AG09319 (cell line): ENCODE measurements at places on chromosomes 1 and 21.
A peak's percentile ranks its signal among the peaks of the same experiment; 100 is the strongest.

DNA sequence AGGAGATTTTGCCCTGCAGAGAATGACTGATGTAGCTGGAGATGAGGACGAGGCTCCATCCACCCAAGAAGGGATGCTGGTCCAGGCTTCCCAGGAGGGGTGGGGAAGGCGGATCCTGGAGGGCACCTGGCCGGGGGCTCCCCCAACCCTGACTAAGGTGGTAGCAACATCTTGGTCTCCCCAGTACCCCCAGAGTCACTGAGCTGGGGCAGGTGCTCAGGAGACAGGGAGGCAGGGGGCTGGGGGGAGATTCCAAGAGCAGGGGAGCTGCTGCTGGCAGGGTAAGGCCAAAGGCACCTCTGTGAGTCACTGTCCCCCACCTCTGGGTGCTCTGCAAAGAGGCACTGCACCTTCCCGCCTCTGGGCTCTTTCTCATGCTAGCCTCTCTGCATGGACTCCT lies 24.0 kb downstream of the CDCA8 start:
- no peak for DNase-seq

GRCh38 chr1:226764533-226764932 lies 25.5 kb upstream of the ITPKB start:
- no peak for DNase-seq

GRCh38 chr1:156709757-156710489 lies 4.5 kb upstream of the CRABP2 start:
- DNase-seq, result no peak

DNA sequence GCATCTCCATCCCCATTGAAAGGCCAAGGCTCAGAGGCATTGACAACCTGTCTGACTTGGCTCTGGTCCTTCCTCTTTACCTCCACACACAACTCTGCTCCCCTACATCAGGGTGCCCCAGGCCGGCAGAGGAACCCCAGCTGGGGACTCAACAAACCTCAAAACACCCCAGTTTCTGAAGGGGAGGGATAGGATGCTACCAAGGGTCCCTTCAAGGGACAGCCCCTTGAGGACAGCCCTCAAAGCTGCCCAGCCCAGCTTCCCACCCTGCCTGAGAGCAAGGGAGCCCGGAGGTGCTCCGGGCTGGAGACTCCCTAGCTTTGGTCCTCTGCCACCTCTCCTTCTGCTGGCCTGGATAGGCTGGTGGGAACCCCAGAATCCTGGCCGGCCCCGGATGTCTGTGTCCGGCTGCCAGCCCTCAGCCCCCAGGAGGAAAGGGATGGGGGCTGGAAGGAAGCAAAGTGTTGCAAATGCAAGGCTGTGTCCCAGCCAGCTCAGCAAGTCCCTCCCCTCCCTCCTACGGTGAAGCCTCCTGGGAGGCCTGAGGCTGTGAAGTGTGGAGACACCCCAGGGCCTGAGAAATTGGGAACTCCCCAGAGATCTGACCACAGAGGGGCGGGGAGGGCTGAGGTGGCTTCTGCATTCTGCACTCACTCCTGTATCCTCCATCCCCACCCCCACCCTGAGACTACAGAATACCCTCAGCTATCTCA lies 1.1 kb upstream of the MARCKSL1 start:
- no peak for DNase-seq

- no peak for DNase-seq
Observed at GRCh38 chr21:29025328-29025713, 853 bp downstream of the USP16 start.

DNA sequence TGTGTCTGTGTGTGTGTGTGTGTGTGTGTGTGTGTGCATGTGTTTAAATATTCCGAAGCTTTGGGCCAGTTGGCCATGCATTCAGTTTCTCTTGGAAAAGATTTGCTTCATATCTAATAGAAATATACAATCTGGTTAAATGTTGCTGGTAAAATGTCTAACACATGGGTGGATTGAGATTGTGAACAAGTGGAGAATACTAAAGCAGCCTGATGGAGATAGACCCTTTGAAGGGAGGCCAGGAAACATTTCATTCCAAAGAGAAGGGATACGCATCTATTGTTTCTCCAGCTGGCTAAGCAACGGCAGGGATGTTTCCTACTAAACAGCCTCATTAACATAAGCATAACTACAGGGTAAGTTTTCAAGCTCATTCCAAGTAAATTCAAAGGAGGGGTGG lies 257.5 kb upstream of the PTBP2 start:
- DNase-seq, result no peak

GRCh38 chr1:231750818-231751362 lies 124.3 kb downstream of the DISC1 start:
- no peak for DNase-seq

DNA sequence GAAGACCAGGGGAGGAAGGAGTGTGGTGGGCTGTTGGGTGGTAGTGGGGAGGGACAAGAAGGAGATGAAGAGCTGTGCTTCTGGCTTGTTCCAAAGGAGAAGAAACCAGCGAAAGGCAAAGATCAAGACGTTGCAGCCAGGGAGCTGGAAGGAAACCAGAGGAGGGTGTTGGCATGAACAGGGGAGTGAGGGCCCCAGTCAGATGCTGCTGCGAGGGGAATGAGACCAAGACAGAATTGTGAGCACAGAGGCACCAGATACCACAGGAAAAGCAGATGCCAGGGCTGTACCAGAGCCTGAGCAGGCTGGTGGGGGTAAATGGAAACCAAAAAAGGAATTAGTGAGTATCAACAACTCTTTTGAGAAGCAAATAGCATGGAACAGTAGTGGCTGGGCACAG lies 6.0 kb downstream of the LAD1 start:
- no peak for DNase-seq

- no peak for DNase-seq
Observed at GRCh38 chr1:25936947-25937346, 30.7 kb upstream of the STMN1 start.

DNA sequence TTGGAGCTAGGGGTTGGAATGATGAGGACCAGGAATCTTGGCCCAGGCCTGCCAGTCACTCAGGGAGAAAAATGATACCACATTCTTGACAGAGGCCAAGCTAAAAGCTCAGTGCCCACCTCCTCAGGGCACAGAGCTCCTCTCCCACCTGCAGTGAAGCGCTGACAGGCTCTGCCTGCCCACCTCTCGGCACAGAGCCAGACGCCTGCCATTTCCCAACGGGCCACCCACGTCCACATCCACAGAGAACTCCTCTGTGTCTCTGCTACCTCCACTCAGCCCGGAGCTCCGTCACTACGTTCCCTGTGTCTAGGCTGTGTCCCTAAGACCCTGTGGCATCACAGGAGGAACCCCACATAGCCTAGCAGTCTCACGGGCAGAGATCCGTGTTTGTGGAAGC lies 60.8 kb downstream of the MRPL37 start:
- no peak for DNase-seq

- no peak for DNase-seq
Observed at GRCh38 chr1:92037400-92037799, 7.6 kb downstream of the EPHX4 start.

- no peak for DNase-seq
Observed at GRCh38 chr1:2493691-2494322, 17.7 kb downstream of the PLCH2 start.

DNA sequence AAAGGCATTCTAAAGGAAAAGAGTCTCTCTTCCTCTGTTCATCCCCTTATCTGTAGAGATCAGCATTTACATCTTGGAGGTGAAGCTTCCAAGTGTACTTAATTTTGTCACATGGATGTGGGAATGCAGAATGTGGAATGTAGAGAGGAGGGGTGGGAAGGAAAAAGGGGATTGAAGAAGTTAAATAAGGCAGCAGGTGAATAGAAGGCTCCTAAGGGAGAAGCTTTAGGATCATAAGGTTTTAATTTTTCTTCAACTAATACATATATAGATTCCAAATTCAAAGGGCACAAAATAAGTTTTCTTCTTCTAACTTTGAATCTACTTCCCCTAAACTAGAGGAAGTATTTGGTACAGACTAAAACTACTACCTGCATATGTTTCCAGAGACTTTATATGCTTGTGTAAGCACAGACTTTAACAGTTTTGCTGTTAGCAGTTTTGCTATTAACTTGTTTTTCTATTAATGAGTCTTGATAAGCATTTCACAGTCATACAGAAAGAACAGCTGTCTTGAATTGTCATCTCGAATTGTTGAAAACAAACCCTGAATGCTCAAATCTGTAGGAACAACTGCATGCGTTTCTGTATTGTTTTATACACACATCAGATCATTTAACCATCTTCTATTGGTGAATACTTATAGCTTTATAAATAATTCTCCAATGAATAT lies 12.7 kb downstream of the TENT5C start:
- no peak for DNase-seq

DNA sequence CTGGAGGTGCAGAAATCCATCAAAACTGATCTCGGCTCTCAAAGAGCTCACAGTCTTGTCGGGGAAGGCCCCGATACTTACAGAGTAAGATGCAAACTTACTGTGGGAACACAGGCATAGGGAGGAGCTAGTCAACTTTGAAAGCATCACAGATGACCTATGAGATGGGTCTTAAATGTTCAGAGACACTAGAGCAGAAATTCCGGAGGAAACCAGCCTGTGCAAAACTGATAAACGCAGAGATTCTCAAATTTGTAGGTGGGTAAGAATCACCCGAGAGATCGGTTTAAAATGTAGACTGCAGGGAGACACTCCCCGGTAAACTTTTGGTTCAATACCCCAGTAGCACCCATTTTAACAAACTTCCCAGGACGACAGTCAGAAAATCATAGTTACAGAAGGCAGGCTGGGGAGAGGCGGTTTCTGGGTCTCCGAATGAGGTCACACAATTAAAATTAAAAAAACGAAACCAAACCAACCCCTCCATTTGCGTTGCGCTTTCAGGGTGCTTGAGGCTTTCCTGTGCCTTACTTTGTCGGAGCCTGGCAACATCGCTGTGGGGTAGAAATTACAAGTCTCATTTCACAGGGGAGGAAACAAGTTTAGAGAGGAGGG lies 755 bp upstream of the THRAP3 start:
- DNase-seq, result no peak

DNA sequence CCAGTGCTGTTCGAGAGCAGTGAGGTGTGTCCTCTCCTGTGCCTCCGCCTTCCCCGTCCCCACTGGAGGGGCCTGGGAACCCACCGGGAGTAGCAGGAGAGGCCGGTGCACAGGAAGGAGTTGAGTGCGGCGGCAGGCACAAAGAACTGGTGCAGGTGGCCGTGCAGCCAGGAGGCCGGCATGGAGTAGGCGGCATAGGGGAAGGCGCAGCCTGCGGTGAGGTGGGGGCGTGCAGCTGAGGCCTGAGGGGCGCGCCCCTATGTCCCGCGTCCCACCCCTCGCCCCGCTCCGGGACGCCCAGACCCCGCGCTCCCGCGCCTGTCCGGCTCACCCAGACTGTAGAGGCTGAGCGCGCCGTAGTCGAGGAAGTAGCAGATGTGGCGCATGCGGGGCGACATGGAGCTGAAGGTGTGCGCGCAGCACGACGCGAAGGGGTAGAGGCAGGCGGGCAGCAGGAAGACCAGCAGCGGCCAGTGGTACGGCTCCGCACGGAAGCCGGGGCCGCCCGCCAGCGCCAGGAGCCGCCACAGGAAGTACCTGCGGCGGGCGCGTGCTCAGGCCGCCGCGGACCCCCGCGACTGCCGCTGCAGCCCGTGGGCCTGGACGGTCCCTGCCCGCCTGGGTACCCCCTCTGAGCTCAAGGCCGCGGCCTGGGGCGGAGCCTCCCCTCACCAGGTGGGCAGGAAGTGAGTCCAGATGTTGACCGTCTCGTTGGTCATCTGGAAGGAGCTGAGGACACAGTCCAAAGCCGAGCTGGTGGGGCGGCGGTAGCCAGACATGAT lies 2.2 kb downstream of the PAQR6 start:
- DNase-seq, result no peak

- DNase-seq, result peak; percentile 16
Observed at GRCh38 chr1:86704972-86705664, 742 bp downstream of the SH3GLB1 start.

DNA sequence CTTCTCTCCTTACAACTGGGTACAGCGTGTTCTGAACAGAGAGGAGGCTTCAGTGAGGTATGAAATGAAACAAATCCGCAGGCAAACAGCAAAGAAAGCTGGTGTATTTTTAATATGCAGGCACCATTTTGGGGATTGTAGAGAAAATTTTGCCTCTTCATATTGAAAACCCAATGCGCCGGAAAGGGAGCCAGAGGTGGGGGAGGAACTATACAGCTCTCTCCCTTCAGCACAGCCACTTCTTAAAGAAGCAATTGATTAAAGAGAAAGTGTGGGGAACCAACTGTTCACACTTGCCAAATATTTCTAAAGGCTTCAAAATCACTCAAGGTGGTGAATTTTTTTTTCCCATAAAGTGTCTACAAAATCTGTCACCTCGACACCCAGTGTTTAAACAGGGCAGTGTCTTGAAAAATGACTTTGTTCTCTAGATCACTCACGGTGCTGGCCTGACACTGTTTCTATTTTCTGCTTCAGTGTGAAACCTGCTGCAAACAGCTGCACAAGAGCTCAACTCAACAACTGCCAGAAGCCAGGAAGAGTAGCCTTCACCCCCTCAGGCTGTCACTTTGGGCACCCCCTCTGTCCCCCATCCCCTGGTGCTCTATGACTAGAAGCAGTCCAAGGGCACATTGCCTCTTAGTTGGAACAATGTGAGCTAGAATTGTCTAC lies 123.8 kb upstream of the CTTNBP2NL start:
- no peak for DNase-seq

DNA sequence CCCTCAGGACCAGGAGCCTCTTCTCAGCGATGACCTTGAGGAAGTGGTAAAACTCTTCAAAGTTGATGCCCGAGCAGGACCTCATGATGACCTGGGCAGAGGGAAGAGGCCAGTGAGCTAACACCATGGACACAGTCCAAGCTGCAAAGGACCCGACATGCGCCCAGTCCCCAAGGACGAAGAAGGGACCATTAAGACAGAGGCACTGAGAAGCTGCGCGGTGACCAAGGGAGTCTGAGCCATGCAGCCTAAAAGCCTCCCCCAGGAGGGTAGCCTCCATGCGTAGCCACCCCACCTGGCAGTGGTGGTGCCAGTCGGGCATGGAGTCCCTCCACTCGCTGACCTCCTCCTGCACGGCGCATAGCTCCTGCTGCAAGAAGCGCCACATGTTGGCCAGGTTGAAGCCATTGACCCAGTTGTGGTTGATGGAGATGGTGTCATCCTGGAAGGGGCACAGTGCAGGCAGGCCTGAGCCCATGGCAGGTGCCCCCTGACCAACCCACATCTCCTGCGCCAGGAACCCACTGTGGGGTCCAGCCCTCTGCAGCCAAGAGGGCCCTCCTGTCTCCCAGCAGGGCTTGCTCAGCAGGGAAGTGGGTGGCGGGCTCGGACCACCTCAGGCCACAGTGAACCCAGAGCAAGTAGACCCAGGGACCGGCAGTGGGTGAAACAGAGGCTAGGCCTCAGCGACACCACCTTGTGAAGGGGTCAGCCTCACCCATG lies 2.4 kb downstream of the JMJD4 start:
- no peak for DNase-seq

DNA sequence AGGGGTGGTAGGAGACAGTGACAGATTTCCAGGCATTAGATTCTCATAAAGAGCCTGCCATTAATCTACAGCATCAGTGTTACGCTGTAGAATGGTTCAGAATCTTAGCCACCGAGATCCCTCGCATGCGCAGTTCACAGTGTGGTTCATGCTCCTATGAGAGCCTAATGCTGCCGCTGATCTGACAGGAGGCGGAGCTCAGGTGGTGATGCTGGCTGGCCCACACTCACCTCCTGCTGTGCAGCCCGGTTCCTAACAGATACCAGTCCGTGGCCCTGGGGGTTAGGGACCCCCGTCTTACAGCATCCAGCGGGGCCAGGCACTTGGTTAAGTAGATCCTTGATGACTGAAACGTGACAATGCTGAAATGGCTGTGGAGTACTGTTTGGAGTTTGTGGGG lies 163.6 kb upstream of the C1orf21 start:
- DNase-seq, result no peak

GRCh38 chr1:28160782-28161266 lies 15.7 kb downstream of the PTAFR start:
- DNase-seq, result peak; percentile 52

- no peak for DNase-seq
Observed at GRCh38 chr1:200258447-200259375, 151.1 kb downstream of the ZNF281 start.
